ENCODE measurements at places on chromosomes 5 and 9.

DNA sequence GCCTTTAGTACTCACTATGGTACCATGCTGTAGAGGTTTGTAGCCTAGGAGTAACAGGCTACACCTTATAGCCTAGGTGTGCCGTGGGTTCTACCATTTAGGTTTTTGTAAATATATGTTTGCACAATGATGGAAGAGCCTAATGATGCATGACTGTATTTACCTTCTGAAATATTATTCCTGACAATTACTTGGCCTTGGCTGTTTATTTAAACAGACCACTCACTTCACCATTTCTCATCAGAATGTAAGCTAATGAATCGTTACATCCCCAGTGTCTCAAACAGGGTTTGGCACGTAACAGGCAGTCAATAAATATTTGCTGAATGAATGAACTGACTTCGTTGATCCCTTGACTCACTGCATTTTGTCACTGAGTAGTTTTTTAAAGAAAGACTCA is 93.1 kb downstream of the MED27 start:
- DNase-seq = no peak

- no peak for DNase-seq
Measured at GRCh38 chr5:84779186-84779585, 394.5 kb upstream of the EDIL3 start.

DNA sequence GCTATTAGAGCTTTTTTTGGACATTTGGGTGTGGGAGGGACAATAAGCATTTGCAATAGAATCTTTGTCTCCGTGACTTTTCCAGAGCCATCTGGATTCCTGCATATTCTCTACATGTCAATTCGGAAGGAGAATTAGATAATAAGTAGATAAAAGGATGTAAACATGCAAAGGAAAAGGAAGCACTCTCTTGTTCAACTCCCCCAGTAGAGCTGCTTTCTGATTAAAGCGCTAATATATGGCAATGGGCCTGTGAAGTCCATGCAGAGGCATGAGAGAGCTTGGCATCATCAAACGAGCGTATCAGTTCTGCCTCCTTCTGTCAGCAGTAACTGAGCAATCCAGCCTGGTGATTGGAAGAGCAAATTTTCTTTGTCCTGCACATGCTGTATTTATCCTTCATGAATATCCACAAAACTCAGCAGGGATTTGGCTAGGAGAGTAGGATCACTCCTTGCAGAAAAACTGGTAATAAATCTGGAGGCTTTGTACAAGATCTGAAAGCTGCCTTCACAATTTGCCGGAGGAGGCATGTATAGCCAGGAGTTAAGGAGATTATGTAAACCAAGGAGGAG is 1752.9 kb downstream of the MAT2B start:
- no peak for DNase-seq

- no peak for DNase-seq
Measured at GRCh38 chr5:78753093-78753531, 104.5 kb upstream of the LHFPL2 start.

DNA sequence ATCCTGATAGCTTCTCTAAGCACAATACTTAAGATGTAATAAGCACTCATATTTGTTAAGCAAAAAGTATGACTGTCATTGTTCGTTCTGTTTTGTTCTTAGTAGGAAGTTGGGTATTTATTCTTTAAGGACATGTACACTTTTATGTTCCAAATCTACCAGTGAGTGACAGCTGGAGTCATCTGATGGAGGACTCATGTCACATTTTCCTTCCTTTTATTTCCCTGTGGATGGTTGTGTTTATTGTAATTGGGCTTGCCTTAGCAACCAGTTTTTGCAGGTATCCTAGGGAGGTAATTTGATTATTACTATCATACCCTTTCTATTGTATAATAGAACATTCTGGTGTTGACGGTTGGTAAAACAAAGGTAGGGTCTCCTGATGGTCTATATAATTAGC is 145.7 kb downstream of the ZSWIM6 start:
- no peak for DNase-seq

DNA sequence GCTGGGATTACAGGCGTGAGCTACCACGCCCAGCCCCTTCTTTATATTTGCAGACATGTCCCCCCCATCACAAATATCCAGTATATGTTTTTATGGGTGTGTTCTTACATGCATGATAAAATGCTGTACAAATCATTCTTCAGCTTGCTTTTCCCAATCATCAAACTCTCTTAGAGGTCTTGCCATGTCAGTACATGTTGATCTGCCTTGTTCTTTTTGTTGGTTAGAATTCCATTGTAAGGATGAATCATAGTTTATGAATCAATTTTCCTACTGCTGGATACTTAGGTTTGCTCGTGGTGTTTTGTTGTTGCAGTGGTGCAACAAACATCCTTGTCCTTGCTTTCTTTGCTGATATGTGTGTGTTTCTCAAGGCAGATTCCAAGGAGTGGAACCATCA is 79.9 kb upstream of the NEURL1B start:
- no peak for DNase-seq

DNA sequence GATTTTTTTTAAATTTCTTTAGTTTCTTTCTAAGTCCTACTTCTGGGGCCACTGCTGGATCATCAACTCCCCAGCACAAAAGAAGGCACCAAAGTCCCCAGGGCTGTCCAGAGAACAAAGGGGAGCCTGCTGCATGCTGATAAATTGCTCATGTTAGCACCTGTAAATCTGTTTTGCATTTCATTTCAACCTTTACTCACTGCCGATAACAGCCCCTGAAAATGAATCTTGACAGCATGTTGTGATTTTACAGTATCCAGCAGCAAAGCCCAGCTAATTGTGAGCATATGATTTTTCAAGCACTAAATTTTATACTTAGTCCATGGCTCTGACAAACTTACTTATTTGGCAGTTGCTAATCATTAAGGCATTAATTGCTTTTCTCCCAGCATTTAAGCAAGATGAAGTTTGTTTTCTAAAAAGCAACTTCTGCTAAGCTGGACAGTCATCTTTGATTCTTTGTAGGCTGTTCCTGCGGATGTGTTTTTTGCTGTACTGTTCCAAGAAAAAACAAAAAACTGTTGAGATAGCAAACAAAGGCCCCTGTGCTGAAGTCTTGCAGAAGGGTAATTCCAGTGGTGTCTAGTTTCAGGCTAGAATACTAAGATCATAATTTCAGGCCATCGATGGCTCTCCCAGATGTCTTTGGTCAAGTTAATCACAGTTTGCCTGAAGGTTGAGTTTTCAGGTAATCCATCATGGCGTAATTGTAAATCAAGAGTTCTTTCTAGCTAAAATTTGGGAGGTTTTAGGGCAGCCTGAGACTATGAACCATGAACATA is 73.1 kb upstream of the GAS1 start:
- no peak for DNase-seq

- no peak for DNase-seq
Measured at GRCh38 chr9:118929287-118929686, 439.9 kb downstream of the BRINP1 start.

- DNase-seq = no peak
Measured at GRCh38 chr9:134515026-134515821, 126.4 kb upstream of the COL5A1 start.

- no peak for DNase-seq
Measured at GRCh38 chr5:2917524-2917923, 166.0 kb upstream of the IRX2 start.

DNA sequence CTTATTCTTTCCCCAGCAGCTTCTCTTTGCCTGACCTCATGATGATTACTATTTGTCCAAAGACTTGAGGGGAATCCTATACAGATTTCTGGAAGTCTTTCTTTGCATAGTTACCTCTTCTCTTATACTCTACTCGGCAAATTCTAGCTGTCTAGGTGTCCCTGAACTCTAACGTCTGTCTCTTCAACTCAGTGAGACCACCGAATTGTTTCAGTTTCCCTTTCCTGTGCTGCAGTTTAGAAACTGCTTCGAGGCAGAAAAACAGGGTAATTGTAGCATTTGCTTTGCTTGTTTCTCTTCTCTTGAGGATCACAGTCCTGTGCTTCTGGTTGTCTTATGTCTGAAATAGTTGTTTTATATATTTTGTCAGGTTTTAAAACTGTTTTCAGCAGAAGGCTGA is 14.8 kb downstream of the LVRN start:
- no peak for DNase-seq

DNA sequence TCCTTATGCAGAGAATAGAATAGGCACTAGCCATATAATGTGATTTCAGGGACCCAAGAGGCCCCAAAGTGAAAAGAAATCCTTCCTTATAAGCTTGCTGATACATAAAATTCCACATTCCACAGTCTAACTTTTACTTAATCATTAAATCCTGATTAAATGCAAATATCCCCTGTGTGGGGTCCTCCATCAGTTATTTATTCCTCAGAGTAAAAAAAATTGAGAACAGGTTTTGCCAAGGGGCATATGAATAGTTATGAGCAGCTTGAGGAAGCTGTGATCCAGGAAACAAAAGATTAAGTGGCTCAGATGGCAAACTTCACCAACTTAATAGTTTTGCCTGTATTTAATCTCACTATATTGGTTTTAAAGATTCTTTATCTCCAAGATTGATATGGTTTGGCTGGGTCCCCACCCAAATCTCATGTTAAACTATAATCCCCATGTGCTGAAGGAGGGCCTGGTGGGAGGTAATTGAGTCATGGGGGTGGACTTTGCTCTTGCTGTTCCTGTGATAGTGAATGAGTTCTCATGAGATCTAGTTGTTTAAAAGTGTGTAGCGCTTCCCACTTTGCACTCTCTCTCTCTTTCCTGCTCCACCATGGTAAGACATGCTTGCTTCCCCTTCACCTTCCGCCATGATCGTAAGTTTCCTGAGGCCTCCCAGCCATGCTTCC is 324.9 kb downstream of the NPR3 start:
- no peak for DNase-seq

GRCh38 chr9:71783120-71783523 is 14.8 kb upstream of the CEMIP2 start:
- peak; percentile 89 for DNase-seq

DNA sequence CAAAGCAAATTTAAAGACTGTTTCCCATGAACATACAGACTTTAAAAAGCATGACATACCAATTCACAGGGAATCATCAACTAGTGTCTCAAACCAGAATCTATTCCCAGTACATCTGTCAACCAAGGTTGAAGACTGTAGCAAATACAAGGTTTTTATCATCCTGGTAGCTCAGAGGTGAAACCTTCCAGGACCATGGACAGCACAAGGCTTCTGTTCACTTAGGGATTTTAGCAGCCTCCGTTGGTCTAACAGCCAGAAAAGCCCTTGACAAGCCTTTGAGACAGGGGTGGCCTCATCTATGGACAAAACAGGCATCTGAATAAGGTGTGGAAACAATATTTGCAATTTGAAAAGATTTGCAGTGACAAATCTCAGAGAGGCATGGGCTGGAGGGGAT is 119.0 kb downstream of the TRIM32 start:
- no peak for DNase-seq

DNA sequence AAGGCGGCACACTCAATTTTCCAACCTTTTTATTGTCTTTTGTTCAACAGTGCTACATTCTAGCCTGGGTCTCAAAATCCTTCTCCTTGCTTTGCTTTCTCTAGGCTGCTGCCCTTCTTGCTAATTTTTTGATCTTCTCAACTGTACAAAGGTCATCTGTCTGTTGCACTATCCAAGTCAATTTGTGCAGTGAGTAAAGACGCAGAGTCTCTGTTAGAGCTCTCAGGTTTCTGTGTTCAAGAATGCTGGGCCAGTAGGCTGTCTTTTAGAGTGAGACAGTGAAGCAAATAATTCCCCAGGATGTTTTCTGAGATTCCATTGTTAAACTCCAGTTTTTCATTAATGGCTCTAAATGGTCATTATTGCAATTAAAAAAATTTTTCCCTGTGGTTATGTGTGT is 255.7 kb upstream of the ACTBL2 start:
- DNase-seq = no peak

DNA sequence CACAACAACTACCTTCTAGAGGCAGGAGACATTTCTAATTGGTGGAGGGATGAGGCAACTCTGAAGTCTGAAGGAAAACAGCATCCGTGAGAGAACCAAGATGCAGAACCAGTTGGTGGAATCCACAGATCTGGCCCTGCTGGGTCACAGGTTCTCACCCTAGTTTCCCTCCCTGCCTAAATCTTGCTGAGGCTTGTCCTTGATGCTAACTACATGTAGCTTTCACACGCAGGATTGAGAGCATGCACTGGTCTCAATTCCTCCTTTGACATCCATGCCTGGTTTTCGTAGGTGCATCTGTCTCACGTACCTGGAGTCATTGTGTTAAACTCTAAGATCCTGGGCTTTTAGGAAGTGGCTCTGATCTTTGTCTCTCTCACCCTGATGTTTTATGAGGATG is 9.7 kb upstream of the F2RL1 start:
- DNase-seq = no peak

DNA sequence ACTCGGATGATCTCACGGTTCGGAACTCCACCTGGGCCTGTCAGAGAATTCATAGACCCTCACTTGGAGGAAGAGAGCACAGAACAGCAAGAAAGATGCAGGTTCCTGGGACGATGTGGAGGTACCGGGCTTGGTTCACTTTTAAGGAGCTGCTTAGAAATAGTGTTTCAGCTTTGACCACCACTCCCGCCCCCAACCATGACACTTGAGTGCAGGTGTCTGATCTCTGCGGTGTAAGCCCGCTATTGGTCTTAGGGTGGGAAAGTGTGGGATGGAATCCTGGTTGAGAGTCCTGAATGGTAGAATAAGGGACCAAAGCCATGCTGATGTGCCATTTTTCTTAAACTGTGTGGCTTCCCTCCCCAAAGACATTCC is 97.2 kb upstream of the LMX1B start:
- no peak for DNase-seq

GRCh38 chr9:132673355-132673754 is 3.1 kb downstream of the GTF3C4 start:
- DNase-seq = peak; percentile 2

- no peak for DNase-seq
Measured at GRCh38 chr5:133361922-133362321, 250.4 kb downstream of the FSTL4 start.

DNA sequence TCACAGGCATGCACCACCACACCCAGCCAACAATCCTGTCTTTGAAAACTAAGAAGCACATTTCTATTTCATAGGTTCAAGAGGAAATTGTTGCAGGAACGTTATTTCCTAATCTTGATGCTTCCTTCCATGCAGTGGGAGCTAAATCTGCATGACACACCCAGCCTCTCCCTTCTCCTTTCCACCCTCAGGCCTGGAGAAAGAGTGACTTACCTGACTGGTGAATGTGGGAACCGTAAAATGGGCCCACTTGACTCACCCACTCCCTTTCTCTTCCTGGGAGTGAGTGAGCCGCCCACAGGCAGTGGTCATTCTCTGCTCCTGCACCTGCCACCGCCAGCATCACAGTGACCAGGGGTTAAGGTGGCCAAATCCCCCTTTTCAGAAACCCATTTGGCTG is 78.2 kb downstream of the C9orf50 start:
- no peak for DNase-seq

DNA sequence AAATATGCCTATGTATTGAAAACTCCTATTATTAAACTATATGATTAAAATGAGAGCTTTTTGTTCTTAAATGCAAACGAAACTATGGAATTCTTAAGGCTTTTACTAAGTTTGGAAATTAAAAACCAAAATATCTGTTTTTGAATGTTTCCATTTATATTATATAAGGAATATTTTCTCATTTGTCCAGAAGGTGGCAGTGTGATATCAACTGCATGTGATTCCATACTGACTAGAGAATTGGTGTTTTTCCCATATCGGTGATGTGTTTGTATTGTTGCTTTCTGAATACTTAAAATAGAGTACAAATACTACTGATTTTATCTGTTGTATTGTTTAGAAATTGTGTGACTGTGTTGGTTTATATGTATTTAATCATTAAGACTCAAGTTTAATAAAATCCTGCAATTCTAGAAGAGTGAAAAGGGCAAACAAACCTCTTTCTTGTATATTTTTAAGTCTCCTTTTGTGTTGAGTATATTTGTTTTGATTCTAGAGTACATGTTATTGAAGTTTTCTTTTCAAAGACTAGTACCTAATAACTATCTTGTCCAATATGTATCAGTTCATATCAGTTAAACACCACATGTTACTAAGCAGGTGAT is 320.8 kb downstream of the CCDC171 start:
- no peak for DNase-seq
